ENCODE measurements at places on chromosomes 3 and 15.

DNA sequence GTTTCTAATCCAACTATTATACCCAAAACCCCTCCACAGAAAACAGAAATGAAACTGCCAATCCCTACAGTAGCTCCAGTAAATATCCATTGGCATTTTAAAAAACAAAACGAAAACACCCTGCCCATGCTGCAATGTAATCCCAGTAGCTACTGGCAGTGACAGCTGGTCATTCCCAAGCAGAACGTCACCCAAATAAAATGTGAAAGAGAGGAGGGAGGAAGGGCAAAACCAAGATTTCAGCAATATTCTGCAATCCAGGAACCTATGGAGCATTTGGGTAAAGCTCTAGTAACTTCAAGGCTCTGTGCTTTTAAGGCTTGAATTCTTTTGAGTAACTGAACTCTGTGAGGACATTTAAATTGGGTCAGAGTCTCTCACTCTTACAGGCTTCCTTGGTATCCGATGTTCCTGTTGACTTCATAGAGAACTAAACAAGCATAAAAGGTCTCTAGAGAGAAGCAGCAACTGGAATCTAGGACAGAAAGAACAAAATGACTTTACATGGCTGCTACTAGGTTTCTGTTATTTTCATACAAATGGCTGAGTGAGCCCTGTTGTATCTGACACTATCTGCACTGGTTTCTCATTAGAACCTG, 136.2 kb downstream of the TNIK start:
- no peak for DNase-seq

DNA sequence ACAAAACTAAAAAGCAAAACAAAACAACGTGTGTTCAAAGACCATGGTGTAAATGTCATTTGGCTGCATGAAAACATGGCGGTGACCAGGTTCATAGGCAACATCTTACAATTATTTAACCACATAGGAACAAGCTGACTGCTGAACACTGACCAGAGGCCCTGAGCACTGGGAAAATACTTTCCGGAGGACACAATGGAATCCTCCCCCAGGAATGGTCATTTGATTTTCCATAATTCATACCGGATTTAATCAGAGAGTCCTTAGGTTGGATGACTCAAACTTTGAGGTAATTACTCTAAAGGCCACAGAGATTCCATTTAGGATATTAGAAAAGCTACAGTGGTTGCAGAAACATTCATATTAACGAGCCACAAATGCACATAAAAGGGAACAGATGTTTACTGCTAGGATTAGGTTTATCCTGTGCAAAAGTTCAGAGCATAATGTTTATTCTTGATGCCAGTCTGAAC, 254.7 kb downstream of the NR1D2 start:
- no peak for DNase-seq

DNA sequence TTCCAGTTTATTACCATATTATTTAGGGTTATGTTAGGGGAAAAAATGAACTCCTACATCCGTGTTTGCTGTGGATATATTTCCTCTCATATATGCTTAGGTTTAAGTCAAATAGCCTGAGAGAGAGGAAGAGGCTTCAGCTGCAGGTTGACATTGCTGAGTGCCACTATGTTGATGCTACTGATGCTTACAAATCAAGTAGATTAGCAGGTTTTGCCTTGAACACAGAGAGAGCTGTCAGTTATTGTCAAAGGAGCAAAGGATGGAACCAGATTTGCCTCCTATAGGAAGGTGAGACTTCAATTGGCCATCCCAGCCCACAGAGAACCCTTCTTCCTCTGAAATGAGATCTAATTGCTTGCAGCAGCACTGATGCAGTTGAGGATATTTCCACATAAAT, 339.2 kb downstream of the CADM2 start:
- no peak for DNase-seq

GRCh38 chr3:143367171-143367570, 247.6 kb downstream of the CHST2 start:
- DNase-seq = no peak

DNA sequence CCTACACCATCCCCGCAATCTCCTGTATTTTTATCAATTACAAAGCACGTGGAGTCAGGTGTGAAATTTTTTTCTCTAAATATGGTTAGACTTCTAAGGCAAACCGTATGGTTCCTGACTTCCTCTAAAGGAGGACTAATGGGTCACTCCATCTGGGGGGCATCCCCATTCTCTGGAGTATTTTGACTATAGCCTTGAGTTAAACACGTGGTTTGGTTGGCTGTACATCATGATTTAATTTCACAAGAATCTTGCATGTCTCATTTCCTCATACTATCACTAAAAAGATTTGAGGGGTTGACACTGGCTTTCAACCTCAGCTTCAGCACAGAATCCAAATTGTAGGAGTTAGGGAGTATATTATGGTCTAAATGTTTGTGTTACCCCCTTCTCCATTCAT, 25.3 kb upstream of the ZNF770 start:
- no peak for DNase-seq

DNA sequence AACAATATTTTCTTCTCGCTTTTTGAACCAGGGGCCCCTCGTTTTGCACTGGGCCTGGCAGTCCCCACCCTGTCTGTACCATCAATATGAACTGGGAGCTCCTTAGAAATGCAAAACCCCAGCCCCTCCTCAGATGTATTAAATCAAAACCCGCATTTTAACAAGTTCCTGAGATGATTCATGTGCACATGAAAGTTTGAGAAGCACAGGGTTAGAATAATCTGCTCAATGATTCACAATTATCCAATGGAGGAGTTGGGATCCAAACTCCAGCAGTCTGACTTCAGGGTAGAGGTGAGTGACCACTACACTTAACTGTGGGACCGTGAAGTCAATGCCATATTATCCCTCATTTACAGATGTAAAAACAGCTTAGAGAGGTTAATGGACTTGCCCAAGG, 256.4 kb downstream of the IGSF11 start:
- no peak for DNase-seq

Measured in naive thymus-derived CD8-positive, alpha-beta T cell (primary cell).